ENCODE measurements at places on chromosomes 2 and 18.

GRCh38 chr2:219131744-219132143 is 28.9 kb downstream of the NHEJ1 start:
- no peak for DNase-seq

- no peak for DNase-seq
Measured at GRCh38 chr2:161166538-161167409, 6.5 kb downstream of the TANK start.

DNA sequence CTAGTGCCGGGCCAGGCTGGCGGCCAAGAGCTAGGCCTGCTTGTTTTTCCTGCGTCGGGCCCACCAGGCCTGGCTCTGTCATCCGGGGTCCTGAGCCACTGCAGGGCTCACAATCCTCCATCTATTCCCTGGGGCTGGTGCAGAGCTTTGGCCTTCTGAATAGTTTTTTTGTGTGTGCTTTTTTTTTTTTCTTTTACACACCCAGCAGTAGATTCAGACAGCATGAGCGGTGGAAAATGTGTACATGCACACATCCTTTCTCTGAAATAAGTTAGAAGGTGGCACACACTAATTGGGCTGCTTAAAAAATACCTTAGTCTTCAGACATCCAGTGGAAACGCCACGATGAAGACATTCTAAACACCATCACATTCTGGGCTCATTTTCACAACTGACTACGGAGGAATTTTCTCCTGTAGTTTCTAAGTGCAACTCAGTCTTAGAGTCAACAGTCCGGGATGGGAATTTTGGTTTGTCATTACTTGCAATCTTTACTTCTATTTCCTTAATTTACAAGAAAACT is 6.1 kb downstream of the ZFP36L2 start:
- no peak for DNase-seq

DNA sequence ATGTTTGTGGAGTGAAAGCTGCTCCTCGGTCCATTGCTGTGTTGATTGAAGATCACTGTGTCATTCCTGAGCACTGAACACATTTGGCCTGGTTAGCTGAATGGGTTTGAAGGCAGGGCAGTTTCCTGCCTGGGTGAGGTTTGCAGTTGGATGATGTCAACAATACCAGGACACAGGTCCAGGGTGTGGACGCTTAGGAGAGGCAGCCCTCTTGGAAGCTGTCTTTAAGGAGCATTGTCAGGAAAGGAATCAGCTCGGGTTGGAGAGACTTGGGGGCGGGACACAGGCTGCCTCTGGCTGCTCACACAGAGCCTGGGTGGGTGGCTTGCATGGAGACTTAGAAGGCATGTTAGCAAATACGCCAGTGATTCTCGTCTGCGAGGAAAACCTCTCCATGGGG is 237.7 kb downstream of the SEPTIN10 start:
- no peak for DNase-seq

GRCh38 chr2:172927641-172928357 is 147.8 kb upstream of the MAP3K20 start:
- no peak for DNase-seq

DNA sequence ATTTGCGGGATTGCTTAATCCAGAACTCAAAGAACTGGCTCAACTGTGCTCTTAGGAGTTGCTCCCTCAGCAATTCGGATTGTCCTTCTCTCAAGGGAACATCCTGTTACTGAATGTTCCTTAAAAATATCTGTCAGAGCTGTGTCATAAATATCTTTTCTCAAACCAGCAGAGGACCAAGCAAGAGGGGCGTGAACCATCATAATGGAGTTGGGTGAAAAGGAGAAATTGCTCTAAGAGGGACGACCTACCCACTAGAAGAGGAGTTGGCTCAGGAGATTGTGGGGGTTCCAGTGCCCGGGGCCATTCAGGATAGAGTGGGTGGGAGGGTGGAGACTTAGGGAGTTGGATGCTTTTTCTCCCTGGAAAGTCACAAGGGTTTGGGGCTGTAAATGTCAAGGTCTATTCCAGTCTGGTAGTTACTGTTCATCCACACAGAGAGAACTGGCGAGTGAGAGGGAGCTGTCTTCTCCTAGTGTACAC is 59.5 kb downstream of the MERTK start:
- DNase-seq = no peak

DNA sequence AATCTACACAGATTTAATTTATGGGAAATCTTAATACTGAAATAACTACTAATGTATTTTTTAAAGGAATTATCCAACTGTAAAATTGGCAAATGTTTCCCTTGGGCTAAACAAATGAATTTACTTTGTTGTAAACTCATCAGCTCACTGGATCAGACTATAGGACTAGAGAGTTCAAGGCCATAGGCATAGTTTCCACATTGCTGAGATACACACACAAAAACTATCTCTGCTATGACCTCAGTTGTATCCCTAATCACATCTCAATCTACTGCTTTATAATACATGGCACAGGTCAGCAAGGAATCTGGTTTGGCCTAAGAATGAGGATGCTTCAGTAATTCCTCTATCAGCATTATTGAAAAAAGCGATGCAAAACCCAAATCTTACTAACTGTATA is 101.1 kb upstream of the SLC39A10 start:
- DNase-seq = no peak

GRCh38 chr18:7482342-7482741 is 84.8 kb upstream of the PTPRM start:
- DNase-seq = no peak

DNA sequence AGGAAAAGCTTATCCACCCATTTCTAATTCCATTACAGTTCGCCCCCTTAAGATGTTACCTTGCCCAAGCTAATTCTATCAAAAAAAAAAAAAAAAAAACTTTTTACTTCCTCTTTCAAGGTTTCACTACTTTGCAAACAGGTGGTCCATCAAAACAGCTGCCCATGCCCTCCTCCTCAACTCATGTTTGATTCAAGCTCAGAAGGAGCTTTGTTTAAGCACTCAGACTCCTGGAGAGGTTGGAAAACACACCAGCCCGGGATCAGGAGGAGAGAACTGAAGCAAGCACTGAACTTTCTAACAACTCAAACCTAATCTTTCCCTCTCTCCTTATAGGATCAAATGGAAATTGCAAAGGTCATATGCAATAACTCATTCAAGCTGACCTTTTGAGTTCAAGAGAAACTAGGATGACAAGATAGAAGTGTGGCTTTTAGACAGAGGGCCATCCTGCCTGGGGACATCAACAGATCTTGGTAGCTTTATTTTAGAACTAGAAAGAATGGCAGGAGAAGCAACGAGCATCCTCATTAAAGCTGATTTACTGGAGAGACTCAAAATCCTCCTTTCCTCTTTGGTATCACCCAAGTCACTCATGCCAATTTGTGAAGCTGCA is 28.3 kb upstream of the FZD7 start:
- DNase-seq = no peak

DNA sequence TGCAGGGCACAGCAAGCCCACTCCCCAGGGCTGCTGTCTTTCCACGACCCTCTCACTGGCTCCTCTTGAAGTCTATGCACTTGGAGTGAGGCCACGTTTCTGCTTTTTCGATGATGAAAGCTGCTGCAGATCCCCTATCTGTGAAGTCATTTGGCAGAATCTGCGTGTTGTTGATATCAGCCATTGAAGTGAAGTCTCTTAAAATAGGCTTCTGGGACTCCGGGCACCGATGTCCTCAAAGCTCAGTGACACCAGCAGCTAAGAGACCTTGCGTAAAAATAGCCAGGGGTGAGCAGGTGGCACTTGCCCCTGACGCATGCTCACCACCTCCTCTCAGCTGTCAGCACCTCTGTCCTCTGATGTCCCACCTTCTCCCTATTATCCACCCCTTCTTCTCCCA is 89.4 kb upstream of the FHL2 start:
- DNase-seq = no peak

DNA sequence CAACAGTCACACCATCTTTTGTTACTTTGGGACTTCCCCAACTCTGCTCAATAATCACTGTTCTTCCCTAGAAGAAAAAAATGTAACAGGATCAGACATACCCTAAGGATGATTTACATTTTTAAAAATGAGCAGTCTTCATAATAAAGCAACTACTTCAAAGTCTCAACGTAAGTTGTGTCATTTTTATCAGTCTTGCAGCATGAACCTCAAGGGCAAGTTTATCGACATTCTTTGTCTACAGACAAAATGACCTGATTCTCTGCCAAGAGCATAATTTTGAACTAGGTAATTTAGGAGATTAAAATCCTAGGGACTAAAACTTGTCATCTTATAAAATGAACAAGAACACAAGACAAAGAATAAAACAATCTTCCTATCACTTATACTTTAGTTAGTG is 2.3 kb downstream of the HSPD1 start:
- no peak for DNase-seq

- DNase-seq = peak; percentile 6
Measured at GRCh38 chr2:210445116-210445707, 31.3 kb downstream of the LANCL1 start.

GRCh38 chr2:200738590-200738989 is 73.1 kb upstream of the BZW1 start:
- DNase-seq = no peak

- no peak for DNase-seq
Measured at GRCh38 chr2:43340945-43341356, 114.5 kb upstream of the ZFP36L2 start.

- DNase-seq = no peak
Measured at GRCh38 chr2:240435948-240436682, 652 bp downstream of the GPC1 start.

GRCh38 chr18:52979892-52980291 is 639.9 kb downstream of the DCC start:
- DNase-seq = no peak

- DNase-seq = no peak
Measured at GRCh38 chr18:54197747-54198411, 26.6 kb downstream of the MBD2 start.

GRCh38 chr2:77962943-77963342 is 440.8 kb upstream of the LRRTM4 start:
- DNase-seq = no peak

DNA sequence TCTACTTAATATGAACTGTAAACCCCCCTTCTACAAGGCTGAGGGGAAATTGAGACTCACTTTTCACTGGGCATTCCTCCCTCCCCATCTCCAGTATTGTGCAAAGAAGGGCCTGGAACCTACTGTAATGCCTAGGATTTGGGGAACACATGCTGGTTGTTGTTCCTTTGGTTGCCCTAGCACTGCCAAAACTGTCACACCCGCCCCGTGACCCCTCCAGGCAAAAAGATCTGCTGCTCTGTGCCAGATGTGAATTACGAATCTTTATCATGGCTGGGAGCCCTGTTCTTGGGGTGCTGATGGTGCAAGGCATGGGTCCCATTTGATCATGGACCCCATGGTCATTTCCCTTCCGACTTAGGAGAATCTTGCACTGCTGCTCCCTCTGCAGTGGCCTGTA is 95.4 kb downstream of the CABLES1 start:
- DNase-seq = no peak

GRCh38 chr2:156380117-156380645 is 47.7 kb upstream of the NR4A2 start:
- DNase-seq = no peak

- DNase-seq = no peak
Measured at GRCh38 chr2:42256505-42256904, 87.4 kb downstream of the EML4 start.

- no peak for DNase-seq
Measured at GRCh38 chr2:186036862-186037449, 298.4 kb downstream of the FSIP2 start.

- DNase-seq = no peak
Measured at GRCh38 chr18:71238974-71239624, 950.3 kb downstream of the SOCS6 start.

GRCh38 chr2:45851576-45852304 is 200.3 kb downstream of the PRKCE start:
- DNase-seq = no peak

GRCh38 chr18:2716394-2717326 is 61.1 kb downstream of the SMCHD1 start:
- no peak for DNase-seq

- DNase-seq = no peak
Measured at GRCh38 chr2:182023235-182023634, 37.6 kb downstream of the PPP1R1C start.

GRCh38 chr18:57431002-57431382 is 4.2 kb upstream of the ONECUT2 start:
- DNase-seq = no peak

- DNase-seq = no peak
Measured at GRCh38 chr2:159879051-159879604, 81.1 kb upstream of the CD302 start.

- DNase-seq = no peak
Measured at GRCh38 chr2:150012986-150013385, 425.4 kb upstream of the MMADHC start.

GRCh38 chr18:68429111-68429510 is 285.8 kb downstream of the TMX3 start:
- DNase-seq = no peak

- DNase-seq = no peak
Measured at GRCh38 chr2:224843141-224843540, 127.0 kb upstream of the CCDC195 start.

DNA sequence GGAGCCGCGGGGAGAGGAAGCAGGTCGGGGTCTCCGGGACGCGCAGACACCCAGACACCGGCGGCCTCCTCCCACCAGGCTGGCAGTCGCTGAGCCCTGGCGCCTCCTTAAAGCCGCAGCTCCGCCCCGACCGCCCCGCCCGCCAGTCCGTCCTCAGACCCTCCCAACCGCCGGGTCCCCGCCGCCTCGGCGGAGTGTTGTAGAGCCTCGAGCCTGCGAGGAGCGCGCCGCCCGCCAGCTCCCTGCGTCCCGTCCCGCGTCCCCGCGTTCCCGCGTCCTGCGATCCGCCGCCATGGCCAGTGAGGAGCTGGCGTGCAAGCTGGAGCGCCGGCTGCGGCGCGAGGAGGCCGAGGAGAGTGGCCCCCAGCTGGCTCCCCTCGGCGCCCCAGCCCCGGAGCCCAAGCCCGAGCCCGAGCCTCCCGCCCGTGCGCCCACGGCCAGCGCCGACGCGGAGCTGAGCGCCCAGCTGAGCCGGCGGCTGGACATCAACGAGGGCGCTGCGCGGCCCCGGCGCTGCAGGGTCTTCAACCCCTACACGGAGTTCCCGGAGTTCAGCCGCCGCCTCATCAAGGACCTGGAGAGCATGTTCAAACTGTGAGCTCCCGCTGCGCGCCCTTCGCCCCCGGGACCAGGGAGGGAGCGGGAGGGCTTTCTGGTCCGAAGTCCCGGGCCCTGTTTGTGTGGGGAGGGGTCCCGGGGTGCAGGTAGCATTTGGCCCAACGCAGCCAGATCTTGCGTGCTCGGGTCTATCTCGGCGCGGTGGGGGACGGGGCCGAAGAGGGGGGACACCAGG is at the start of gene EFHD1:
TSS of gene EFHD1 (plus strand) at position 192 of the 793 bp plus-strand sequence. CDS start at position 293, 101 bp downstream.
- DNase-seq = peak; percentile 36

GRCh38 chr2:165675551-165675968 is 118.5 kb downstream of the GALNT3 start:
- DNase-seq = no peak

- no peak for DNase-seq
Measured at GRCh38 chr2:120251078-120251477, 1.6 kb upstream of the RALB start.

GRCh38 chr2:35819033-35819432 is 536.5 kb upstream of the CRIM1 start:
- DNase-seq = no peak

GRCh38 chr2:133324150-133324561 is 244.1 kb downstream of the NCKAP5 start:
- DNase-seq = no peak

DNA sequence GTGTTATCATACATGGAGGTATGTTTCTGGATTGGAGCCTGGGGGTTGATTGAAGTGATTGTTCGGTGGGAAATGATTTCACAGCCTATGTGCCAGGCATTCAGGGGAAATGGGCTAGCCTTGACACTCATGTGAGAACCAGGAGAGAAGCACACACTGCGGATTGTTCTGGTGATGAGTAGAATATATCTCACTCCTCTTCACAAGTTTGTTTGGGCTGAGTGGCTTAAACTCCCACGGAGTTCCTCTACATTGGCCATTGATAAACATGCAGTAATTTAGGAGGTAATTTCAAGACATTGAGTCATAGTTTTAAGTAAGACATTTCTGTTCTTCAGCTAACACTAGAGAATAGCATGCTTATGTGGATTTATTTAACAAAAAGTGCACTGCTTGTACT is 498.9 kb upstream of the NETO1 start:
- DNase-seq = no peak

Data from NCI-H1092 treated with DMSO at 0.1 percent for 48 hours (cell line).